GM03348 (cell line): ENCODE measurements at places on chromosomes 16 and 17.

DNA sequence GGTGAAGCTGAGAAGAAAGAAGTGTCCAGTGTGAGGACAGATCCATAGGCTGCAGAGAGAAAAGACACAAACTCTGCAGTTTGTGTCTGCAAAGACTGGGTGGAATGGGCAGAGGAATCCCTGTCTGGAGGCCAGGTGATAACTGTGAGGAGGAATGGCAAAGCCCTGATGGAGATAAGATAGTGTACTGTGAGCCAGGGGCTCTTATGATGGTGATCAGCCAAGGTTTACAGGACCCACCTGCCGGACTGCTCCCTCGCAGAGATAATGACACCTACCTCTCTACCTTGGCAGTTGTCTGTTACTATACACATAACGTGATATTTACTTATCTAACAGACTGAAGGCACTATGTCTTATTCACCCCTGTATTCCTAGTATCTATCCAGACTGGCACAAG is 92.6 kb upstream of the ASIC2 start:
- DNase-seq: no peak

- no peak for DNase-seq
These were observed 21.5 kb upstream of the KRT19 start for GRCh38 chr17:41549596-41550039.

DNA sequence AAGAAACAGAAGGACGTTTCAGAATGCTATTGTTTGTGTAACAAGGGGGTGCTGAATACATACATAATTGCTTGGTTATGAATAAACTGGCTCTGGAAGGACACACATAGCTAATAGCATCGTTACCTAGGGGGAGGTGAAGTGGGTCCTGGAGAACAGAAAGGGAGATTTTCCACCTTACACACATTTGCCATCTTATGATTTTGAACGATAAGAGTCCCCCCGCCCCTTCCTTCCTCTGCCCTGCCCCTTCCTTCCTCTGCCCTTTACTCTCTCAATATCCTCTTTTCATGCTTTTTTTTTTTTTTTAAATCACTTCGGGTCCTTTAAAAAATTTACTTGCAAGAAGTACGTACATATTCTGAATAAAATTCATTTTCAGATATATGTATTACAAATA is 902 bp upstream of the DHRS7B start:
- DNase-seq: no peak

- DNase-seq: no peak
These were observed 51.9 kb downstream of the C16orf95 start for GRCh38 chr16:87265261-87265660.

- no peak for DNase-seq
These were observed 23.5 kb downstream of the TNRC6A start for GRCh38 chr16:24753000-24753399.

GRCh38 chr16:48064971-48065370 is 90.8 kb downstream of the ABCC12 start:
- DNase-seq: no peak
